Posterior cingulate gyrus (tissue), 11 donors: ENCODE measurements at places on chromosomes 3 and 15.

GRCh38 chr3:39013289-39013688 lies 38.5 kb downstream of the SCN11A start:
- no peak for DNase-seq

GRCh38 chr3:188326968-188327367 lies 173.0 kb downstream of the LPP start:
- DNase-seq = no peak

GRCh38 chr15:42056934-42057798 lies 36.3 kb upstream of the PLA2G4E start:
- DNase-seq = peak; percentile 52

DNA sequence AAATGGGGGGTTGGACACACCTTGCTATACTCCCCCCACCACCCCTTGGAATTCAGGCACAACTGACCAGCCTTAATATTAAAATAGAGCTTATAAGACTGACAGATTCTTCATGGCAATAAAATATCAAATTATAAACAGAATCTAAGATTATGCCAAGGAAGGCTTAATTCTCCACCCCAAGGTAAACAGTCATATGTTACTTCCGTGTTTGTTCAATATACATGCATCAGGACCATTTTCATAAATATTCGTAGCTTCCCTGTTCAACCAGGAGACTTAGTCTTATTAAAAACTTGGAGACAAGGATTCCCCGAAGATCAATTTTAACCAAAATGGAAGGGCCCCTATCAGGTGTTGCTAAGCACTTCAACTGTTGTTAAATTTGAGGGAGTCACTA lies 13.3 kb upstream of the EHHADH start:
- no peak for DNase-seq

DNA sequence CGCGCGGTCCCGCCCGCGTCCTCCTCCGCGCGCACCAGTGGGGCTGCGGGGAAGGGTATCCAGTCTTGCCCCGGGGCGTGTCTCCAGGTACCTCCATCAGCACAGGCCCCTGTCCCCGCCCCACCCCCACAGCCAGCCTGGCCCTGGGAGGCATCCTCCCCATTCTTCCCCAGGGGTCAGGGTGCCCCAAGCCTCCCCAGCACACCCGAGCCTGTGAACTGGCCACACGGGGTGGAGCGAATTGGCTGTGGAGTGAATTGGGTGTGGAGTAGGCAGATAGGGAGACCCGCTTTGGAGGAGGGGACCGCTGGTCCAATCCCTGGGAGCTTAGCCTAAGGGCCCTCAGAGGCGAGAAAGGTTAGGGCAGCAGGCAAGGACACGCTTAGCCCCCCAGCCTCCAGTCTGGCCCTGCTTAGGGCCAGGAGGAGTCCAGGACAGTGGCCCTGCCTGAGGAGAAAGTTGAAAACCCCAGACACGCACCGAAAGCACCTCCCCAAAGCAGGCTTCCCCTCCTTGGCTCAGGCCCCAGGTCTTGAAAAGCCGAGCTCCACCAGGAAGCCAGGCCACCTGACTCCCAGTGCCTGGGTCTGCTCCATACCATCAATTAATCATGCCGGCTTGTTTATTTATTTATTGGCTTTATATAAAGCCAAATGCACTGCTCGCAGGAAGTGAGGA lies 107.7 kb upstream of the SLC6A11 start:
- DNase-seq = no peak

GRCh38 chr15:74901612-74902063 lies 5.0 kb downstream of the FAM219B start:
- no peak for DNase-seq

- DNase-seq = no peak
Observed at GRCh38 chr3:160162440-160162839, 62.8 kb upstream of the C3orf80 start.

DNA sequence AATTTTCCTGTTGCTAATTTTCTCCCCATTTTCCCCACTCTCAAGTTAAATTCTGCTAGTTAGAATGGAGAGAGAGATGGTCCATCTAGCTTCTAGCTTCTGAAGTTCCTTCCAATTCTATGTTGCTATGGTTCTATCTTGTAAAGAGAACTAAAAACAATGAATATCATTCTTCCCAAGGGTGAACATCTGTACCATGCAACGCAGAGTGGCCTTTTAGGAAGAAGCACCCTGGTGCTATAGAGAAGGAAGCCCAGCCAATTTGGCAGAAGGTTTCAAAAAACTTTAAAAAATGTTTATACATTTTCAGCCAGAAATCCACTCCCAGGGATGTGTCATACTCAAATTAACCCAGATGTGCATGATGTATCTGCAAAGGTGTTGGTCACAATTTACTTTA lies 149.1 kb downstream of the SEMA6D start:
- no peak for DNase-seq

- no peak for DNase-seq
Observed at GRCh38 chr3:173983343-173983742, 585.8 kb downstream of the NLGN1 start.

DNA sequence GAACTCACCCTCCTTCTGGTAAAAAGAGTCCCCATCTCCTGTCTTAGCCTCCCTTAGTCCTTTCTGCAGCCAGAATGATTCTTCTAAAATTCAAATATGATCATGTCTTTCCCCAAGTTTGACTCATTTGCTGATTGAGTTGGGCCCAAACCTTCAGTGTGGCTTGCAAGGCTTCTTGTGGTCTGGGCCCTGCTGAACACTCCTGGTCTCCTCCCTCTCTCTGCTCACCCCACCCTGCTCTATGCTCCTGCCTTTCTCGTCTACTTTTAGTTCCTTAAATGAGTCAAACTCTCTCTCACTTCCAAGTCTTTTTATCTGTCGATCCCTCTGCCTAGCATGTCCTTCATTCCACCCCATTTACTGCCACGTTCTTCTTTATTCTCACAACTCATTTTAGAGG lies 72.6 kb downstream of the CCR1 start:
- no peak for DNase-seq

GRCh38 chr3:9398700-9399336 lies 1.4 kb downstream of the SETD5 start:
- DNase-seq = no peak

- DNase-seq = no peak
Observed at GRCh38 chr3:37520907-37521341, 340.8 kb upstream of the CTDSPL start.

- no peak for DNase-seq
Observed at GRCh38 chr15:77834276-77834990, 201.7 kb upstream of the LINGO1 start.

DNA sequence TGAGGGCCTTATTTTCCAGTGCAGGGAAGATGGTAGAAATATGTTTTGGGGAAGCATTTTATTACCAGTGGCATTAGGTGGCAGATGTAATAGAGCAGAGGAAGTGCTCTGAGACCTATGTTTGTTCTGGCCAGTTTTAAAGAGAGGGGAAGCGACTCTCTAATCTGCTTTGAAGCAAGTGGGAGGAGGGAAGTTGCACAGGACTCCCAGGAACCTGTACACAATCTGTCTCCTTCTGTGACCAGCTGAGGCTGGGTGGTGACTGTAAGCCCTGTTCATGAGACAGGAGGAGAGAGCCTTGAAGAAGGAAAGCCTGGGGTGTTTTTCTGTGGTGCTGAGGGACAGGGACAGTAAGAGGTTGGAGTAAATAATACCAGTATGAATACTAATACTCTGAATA lies 60.5 kb downstream of the LPP start:
- DNase-seq = no peak

DNA sequence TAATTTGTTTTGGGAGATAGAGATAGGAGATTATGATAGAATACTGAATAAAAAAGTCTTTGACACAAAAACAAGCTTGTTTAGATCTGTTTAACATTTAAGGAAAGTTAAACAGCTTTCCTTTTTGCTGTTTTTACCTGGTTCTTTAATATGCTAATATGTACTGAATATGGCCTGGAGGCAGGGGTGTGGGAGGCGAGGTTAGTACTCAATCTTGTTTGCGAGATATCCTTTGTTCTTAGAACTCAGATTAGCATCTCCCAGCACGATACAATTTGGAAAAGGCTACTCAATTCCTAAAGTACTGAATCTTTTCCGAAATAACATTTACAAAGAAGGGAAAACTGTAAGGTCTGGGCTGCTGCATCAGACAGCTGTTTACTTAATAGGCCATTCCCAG lies 40.8 kb upstream of the ST3GAL6 start:
- no peak for DNase-seq

DNA sequence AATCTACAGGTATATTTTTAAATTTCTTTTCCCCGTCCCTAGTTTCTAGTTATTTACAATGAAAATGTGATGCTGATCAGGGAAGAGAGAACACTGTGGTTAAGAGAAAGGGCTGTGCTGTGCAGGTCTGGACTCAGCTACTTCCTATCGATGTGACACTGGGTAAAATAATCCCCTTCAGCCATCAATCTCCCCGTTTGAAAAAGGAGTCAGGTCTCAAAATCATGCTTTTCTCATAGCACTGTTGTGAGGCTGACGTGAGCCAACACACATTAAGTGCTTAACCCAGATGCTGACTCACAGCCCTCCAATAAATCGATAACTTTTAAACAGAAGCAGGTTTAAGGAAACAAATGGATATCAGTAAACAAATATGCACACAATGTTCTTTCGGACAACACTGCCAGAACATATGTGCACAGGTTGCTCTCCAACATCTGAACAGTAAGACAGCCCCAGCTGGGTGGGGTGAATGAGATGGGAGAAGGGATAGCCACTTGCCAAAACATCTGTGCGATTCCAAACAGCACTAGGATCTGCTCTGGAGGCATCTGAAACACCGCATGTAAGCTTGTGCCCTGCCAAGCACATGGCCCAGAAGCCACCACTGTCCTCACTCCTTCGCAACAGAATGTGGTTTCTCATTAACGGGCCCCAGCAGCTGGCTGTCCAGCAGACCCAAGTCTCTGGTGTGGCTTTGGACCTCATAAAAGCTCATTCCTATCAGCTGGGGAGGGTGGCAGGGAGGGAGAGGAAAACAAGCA lies 143.2 kb upstream of the PRICKLE2 start:
- DNase-seq = no peak

- no peak for DNase-seq
Observed at GRCh38 chr3:154598166-154598565, 168.2 kb upstream of the GPR149 start.

- DNase-seq = no peak
Observed at GRCh38 chr3:192907784-192908183, 9.9 kb downstream of the MB21D2 start.

DNA sequence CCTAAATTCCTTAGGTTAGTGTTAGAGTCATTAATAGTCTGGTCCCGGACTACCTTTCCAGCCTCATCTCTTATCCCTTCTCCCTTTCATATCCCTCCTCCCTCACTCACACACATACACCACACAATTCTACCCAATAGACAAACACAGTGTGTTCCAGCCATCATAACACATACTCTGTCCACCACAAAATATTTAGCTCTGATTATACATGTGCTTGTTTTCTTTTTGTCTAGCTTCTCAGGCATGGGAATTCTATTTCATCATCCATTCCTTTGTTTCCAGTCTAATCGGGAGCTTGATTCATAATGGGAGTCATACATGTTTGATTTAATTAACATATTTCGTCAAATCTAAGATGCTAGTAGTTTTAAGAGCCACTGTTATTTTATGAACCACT lies 161.8 kb upstream of the BFSP2 start:
- no peak for DNase-seq

DNA sequence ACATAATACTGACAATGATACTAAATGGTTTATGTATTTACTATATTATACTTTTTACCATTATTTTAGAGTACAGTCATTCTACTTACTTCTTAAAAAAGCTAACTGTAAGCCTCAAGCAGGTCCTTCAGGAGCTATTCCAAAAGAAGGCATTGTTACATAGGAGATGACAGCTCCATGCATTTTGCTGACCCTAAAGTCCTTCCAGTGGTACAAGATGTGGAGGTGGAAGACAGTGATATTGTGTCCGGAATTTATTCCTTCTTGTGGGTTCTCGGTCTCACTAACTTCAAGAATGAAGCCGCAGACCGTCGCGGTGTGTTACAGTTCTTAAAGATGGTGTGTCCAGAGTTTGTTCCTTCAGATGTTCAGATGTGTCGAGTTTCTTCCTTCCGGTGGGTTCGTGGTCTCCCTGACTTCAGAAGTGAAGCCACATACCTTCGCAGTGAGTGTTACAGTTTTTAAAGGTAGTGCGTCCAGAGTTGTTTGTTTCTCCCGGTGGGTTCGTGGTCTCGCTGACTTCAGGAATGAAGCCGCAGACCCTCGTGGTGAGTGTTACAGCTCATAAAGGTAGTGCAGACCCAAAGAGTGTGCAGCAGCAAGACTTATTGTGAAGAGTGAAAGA lies 20.9 kb downstream of the AVEN start:
- DNase-seq = no peak

DNA sequence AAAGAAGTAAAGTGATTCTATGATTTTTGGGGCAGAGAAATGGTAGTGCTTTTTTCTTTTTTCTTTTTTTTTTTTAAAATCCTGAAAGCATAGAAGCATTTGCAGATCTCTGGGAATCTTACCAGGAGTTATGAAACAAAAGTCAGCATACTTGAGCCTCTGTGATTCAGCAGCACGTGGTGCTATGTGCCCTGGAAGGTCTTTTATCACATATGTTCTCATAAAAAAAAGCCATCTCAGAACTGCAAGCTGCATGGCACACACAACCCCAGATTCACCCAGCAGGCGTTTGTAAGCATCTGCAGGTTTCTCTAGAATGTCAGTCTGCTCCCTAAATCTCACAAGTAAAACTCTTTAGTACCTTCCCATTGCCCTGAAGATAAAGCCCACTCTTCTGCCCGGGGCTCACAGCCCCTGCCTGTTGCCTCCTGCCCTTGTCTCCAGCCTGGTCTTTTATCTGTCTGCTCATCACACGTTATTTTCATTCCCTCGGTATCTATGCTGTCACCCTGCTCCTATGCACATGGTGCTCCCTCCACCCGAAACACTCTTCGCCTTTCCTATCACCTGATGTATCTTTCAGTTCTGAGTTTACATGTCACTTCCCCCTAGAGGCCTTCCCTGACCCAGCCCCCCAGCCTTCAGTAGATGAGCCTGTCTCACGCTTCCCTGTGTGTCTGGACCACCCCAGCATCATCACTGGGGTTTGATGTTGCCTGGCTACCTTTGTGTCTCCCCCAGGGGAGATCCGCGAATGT lies 72.4 kb downstream of the CHDH start:
- peak; percentile 24 for DNase-seq

DNA sequence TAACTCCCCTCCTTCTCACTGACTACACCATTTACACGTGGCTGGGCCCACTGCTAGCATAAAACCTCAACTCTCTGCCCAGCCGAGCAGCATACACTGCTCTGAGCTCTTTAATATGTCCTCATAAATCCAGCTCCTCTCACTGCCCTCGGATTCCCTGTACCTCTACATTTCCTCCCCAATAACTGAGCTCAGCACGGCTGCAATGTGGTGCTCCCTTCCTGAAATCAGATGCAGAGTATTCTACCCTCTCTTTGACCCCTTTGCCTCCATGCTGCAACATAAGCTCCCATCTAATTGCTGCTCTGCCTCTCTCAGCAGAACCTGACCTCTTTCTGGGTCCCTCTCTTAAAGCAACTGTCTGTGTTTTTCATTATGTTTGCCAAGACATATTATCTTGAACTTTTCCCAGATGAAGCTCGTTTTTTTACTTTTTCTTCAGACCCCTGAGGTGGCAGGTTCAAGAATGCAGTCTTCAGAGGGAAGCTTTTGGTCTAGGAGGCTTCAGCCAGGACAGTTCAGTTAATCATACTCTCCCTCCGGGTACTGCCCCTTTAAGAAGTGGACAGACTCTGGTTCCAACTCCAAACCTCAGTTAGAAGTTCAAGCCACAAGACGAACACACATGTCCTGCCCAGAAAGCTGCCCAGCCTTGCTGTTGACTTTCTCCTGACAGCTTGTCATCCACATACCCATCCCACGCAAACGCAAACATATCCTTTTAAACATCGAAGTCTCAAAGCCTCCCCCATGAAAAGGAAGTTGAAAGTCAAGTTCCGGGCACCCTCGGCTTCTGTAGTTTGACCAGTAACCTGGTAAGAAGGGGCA lies 81.1 kb upstream of the NEO1 start:
- no peak for DNase-seq

- no peak for DNase-seq
Observed at GRCh38 chr3:132660811-132661070, 612 bp downstream of the UBA5 start.
